MCF 10A (cell line): ENCODE measurements at places on chromosomes 1 and 21. TPM values are rescaled to one million over a fixed set of nuclear protein-coding genes. Genes with fewer than 3 reads are reported as not detected.

Gene SEMA4A
- total RNA-seq, result 1.5 and 4.7 TPM in 2 replicates

Gene AKR7A2
- 26.7 and 28.7 TPM in 2 replicates for total RNA-seq

Gene TMEM52
- 0.91 and 1.2 TPM in 2 replicates for total RNA-seq

Gene CCNL2
- 230 and 248 TPM in 2 replicates for total RNA-seq

Gene PLEKHN1
- 7.9 and 11.1 TPM in 2 replicates for total RNA-seq

Gene ZSCAN20
- total RNA-seq, result 5.1 and 8.2 TPM in 2 replicates

Gene RNU1-1
- 1,539 and 1,606 TPM in 2 replicates for total RNA-seq

Gene PALMD
- 0.12 and 0.33 TPM in 2 replicates for total RNA-seq
